ENCODE measurements at places on chromosomes 16 and 17. TPM values are rescaled to one million over a fixed set of nuclear protein-coding genes. Genes with fewer than 3 reads are reported as not detected.

DNA sequence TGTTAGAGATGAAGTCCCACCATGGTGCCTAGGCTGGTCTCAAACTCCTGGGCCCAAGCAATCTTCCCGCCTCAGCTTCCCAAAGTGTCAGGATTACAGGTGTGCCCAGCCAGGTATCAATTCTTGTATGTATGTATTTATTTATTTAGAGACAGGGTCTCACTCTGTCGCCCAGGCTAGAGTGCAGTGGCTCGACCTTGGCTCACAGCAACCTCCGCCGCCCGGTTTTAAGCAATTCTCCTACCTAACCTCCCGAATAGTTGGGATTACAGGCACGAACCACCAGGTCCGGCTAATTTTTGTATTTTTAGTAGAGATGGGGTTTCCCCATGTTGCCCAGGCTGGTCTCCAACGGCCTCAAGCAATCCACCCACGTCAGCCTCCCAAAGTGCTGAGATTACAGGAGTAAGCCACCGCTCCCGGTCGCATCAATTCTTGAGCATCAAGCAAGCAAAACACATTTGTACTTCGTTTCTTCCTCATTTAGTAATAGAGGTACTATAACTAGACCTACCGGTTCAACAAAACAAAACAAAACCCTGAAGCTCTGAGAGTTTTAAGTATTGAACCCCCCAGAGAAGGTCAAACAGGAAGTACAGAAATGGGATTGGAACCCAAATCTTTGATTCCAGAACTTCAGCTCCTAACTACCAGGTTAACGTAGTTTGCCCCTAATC, 1.0 kb upstream of the ZNF500 start:
- DNase-seq: no peak

Gene HS3ST2
- 3.1 TPM for total RNA-seq

Gene FOXJ1
- total RNA-seq: 3.7 TPM

DNA sequence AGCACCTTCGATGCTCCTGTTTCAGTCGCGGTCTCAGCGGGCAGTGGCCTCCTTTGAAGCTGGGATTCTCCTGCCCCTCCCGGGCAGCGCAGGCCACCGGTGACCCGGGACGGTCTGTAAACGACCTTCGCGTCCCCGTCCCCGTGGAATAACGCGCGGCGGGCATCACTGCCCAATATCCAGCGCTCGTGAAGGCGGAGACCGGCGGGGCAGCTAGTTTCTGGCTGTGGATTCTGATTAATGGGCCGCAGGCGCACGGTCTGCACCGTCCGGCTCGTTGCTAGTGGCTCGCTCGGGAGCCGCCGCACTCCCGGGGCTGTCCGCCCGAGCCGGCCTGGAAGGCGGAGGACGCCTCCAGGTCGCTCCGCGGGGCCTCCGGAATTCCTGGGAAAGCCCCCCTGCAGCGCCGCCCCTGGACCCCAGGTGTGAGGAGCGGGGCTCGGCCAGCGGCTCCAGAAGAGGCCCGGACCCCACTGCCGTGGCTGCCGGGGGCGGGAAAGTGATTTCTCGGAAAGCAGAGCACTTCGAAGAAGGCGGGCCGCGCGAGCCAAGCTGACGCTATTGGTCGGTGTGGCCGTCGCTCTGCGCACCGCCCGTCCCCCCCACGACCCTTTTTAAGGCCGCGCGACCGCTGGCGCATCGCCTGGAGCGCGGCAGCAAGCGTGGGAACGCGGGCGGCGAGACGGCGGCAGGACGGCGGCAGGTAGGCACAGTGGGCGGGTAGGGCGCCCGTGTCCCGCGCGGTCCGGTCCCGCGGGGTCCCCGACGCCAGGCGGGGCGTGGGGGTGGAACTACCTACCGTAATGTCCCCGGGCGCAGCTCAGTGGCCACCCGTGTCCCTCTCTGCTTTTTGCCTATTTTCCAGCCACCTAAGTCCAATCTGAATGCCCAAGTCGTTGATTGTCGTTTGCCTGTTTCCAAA, at the start of gene IRF8:
TSS of gene IRF8 (plus strand) at position 642 of the 922 bp plus-strand sequence. CDS start 3,854 bp downstream, outside the sequence.
- peak; percentile 72 for DNase-seq

Gene EPX
- not detected for total RNA-seq

DNA sequence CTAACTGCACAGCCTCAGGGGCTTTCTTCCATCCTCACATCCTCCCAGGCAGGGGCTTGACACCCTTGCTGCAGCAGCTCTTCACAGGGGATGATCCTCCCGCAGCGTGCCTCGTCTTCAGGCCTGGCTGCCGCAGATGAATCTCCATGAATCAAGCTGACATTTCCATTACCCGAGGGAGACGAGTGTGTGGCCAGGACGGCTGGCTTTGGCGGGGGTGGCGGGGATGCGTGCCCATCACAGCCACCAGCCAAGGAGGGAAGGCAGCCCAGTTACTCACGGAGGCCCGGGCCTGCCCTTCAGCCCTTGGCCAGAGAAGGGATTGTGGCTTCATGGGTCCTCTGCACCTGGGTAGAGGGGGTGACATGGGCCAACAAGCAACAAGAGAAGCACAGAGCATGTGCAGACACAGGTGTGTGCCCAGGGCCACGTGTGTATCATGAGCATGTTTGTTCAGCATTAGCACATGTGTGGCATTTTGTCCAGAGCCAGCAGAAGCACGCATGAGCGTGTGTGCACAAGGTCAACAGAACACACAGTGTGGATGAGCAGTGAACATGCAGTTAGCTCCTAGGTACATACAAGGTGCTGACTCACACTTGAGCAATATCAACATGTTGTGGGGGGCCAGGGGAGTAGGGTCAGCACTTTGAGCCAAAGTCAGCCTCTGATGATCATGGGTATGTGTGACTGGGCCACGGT, 236.4 kb downstream of the KATNIP start:
- no peak for DNase-seq

DNA sequence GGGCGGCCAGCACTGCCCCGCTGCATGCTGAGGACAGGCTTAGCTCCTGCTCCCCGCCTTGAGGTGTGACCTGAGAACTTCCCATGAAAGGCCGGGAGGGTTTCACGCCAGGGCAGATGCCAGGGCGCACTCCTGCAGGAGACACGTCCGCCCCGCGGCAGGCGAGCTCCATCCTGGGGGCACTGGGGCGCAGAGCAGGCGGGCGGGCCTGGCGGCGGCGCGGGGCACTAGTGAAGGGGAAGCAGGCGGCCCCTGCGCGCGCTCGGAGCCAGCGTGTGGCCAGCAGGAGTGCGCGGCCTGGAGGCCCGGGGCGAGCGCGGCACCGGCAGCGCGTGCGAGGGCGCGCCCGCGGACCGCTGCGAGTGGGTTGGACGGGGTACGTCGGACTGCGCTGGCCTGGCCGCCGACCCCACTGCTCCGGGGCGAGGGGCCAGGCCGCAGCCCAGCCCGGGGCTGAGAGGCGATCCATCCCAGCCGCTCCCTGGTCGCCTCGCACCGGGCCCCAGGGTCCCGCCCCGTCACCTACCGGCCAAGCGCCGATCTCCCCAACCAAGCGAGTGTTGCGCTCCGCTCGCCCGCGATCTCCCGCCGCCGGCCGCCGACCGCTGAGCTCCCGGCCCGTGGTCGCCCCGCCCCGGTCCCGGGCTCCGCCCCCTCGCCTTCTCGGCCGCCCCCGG, at the start of gene MAP3K14:
TSS of gene MAP3K14 (minus strand) at position 587 of the 677 bp plus-strand sequence. CDS start 26,275 bp downstream, outside the sequence.
- peak; percentile 65 for DNase-seq

DNA sequence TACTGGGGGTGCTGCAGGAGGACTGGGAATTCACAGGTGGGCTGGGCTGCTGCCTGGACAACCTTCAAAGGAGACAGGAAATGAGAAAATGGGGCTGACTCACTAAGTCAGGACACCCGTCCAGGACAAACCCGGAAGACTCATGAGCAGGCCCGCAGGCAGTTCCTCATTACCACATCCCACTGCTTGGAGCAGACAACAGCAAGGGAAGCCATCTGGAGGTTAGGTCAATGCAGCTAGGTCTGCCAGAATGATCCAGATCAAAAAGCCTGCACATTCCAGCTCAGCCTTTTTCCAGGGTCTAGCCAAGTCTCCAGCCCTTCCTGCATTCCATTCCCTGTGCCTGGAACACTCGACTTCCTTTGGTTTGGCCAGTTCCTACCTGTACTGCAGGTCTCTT, 536.5 kb upstream of the CDH11 start:
- no peak for DNase-seq

DNA sequence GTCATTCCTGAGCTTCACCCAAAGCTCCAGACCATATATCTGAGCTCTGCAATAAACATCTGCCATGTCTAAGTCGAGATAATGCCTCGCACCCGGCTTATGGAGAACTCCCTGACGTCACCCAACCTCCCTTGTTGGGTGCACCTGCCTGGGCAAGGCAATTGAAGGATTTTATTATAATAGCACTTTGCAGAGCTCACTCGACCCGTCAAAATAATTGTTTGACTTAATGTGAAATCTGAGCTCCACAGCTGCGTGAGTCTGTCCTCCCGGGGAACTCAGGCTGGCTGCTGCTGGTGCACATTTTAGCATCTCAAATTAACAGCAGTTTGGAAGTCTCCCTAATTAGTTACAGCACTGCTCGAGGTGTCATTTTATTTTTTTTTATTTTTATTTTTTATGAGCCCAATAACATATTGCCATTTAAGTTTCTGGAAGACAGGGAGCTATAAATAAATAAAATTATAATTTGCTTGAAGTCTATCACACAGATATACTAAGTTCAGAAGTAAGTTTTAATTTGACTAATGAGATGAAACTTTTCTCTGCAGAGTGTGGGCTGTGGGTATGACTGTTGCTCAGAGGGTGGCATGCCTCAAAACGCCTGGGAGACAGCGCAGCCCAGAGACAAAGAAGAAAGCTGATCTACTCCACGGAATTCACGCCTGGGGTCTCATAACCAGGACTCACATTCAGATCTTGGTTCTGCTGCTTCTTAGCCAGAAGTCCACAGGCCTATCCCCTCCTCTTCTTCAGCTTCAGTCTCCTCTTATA, 401.4 kb upstream of the C16orf82 start:
- DNase-seq: no peak

- DNase-seq: no peak
Observed at GRCh38 chr17:57562184-57562698, 182.9 kb downstream of the CCDC182 start.

Gene TRIM72
- 1.3 TPM for total RNA-seq

DNA sequence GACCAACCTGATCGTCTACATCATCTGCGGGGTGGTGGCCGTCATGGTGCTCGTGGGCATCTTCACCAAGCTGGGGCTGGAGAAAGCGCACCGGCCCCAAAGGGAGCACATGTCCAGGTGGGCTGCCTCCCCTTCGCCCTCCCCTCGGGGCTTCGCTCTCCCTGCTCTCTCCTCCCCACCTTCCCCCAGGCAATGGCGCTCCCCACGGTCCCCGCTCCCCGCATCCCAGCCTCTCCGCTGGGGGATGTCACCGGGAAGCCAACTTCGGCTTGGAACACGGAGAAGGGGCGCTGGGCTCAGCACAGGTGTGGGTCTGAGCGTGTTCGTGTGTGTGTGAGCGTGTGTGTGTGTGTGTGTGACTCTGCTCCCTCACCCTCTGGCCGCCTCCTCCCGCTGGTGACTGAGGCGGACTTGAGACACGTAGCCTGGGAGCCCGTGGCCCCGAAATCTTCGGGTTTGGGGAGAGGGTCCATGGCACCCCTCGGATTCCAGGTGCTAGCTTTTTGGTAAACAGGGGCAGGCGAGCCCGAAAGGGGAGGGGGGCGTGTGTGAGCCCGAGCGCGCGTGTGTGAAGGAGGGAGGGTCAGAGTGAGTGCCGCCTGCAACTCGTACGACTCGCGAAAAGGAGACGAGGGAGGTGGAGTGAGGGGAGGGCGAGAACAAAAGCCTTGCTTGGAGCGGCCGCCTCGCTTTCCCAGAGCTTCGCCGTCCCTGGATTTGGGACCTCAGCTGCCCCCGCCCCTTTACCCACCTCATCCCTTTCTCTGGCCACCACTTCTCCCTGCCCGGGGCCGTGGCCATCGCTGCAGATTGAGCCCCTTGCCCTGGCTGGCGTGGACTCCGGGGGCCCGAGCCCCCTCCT, 1.3 kb downstream of the SHISA9 start:
- peak; percentile 69 for DNase-seq

DNA sequence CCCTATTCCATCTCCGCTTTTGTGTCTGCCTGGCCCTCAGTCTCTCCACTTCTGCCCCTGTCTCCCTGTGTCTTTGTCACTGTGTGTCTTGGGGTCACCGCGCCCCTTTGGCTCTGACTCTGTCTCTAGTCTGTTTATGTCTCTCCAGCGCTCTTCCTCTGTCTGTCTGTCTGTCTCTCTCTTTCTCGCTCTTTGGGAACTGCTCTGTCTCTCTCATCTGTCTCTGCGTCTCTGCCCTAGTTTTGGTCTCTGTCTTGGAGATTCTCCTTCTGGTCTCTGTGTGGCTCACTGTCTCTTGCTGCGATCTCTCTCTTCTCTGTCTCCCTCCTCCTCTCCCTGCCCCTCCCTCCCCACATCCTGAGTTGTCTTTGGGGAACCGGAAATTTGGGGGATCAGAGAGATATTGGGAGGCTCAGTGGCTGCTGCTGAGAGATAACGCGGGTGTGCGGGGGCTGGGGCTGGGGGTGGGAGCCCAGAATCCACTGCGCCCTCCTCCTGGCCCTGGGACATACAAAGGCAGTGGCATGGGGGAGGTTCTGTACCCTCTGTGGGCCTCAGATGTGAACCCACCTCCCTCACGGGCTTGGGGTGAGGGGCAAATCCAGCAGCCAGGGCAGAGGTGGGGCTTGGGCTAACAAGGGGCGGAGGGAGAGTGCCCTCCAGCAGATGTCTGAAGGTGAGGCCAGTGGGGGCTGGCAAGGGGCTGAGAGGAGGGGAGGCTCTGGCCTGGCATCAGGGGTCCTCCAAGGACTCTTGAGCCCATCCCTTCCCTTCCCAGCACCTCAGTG, 24.4 kb downstream of the LAT start:
- DNase-seq: no peak

Gene PPP1R27
- total RNA-seq: 0.15 TPM

DNA sequence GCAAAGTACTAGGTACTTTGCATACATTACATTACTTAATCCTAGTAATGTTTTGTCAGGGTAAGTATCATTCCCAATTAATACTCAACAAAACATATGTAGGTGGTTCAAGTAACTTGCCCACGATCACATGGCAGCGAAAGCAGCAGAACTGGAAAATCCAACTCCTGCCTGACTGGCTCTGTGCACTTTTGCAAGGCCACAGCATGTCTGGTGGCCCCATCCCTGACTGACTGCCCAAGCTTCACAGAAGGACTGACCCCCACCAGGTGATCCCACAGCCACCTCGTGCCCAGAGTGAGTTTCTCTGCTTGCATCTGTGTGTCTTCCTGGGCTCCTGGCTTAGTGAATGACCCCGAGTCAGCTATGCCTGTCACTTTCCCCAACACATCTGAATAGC, 11.4 kb downstream of the CNP start:
- DNase-seq: no peak

Gene MYH13
- not detected for total RNA-seq

Gene EVI2A
- total RNA-seq: not detected

- no peak for DNase-seq
Observed at GRCh38 chr17:10429421-10430045, 7.8 kb upstream of the MYH8 start.

Measured in H9 (cell line).